Thyroid gland (tissue), 4 donors: ENCODE measurements at places on chromosomes 4 and X. TPM values are rescaled to one million over a fixed set of nuclear protein-coding genes. Genes with fewer than 3 reads are reported as not detected.

The MAGIX gene
- 27.8 TPM for total RNA-seq

The FOXP3 gene
- 0.11 TPM for total RNA-seq

The BEX2 gene
- 91.4 TPM for total RNA-seq

The ADH4 gene
- 2.0 TPM for total RNA-seq

The MAGEC1 gene
- 0.13 TPM for total RNA-seq

The RXFP1 gene
- total RNA-seq, result 3.5 TPM

The C4orf50 gene
- 0.13 TPM for total RNA-seq

The GNRHR gene
- not detected for total RNA-seq

The PAGE2B gene
- total RNA-seq, result not detected

The PIR gene
- 49.9 TPM for total RNA-seq

The PNMA6F gene
- total RNA-seq, result not detected

The SSX2B gene
- total RNA-seq, result 3.5 TPM

The HSD17B11 gene
- 147 TPM for total RNA-seq

DNA sequence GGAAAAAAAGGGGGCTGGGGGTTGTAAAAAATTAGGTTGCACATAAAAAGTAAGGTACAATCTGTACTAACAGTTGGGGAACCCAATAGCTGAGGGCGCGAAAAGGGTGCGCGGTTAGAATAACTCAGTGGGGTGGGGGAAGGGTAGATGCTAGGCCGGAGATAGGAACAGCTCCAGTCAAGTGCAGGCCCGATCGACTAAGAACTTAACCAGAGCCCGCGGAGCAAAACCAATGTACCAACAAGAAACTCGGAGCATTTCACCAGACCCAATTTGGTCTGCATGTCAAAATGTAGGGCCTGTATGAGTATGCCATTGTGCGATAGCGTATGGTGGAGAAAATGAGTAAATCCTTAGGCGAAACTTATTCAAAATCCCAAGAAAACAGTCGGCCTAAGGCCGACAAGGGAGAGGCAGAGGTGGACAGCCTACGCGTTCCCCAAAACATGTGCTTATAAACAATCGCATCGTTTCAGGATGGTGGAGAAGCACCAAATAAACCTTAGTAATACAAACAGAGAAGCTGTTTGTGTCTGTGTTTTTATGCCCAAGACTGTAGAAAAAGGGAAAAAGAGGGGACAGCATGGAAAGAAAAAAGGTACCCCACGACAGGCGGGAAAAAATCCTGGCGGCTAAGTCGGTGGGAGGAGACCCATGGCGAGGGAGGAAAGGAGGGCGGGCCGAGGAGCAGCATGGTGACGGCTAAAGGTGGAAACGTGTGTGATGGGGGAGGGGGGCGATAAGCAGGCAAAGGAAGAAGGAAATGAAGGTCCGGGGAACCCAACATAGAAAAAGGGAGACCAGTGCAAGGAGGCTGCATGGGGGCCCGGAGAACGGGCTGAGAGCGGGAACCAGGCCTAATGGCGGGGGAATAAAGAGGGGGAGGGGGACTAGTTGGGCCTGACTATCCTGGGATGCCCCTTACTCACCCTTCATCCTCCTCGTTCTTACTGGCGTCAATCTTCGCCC lies 990 bp downstream of the HNRNPD start:
- peak overlapping the region; percentile 98 for H3K27ac ChIP-seq
- H3K4me1 ChIP-seq, result peaks cover 27% of the 10 kb centered on the region
- no peaks in the 10 kb centered on the region for H3K36me3 ChIP-seq
- peak overlapping the region; percentile 97 for H3K4me3 ChIP-seq
- peak; percentile 84 for DNase-seq
- no peaks in the 10 kb centered on the region for H3K27me3 ChIP-seq

DNA sequence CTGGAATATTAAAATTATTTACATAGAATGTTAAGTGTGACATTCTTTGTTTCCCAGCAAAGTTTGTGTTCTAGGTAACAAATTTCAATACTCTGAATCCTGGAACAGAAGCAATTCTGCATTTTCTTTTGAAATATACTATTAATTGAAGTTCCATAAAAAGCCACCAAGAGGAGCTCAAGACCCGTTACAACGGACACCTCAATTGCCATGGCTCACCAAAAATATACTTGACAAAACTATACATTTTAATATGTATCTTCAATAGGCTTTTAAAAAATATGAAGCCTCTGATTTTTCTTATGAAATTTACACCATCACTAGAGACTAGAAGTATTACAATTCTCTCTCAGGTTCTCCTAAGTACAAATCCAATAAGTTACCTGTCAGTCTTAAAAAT lies 111.4 kb downstream of the NYX start:
- H3K27me3 ChIP-seq, result no peaks in the 10 kb centered on the region
- H3K36me3 ChIP-seq, result no peaks in the 10 kb centered on the region
- no peaks in the 10 kb centered on the region for H3K4me1 ChIP-seq
- no peak for DNase-seq

GRCh38 chr4:68074397-68074796 lies 55.3 kb downstream of the TMPRSS11F start:
- DNase-seq, result no peak
- no peaks in the 10 kb centered on the region for H3K4me1 ChIP-seq
- no peaks in the 10 kb centered on the region for H3K27me3 ChIP-seq
- no peak overlapping the region for H3K4me3 ChIP-seq

GRCh38 chrX:7280520-7280919 lies 132.6 kb upstream of the PUDP start:
- H3K27me3 ChIP-seq, result no peaks in the 10 kb centered on the region
- H3K36me3 ChIP-seq, result no peaks in the 10 kb centered on the region
- no peak for DNase-seq
- no peak overlapping the region for H3K4me3 ChIP-seq
- H3K27ac ChIP-seq, result no peak overlapping the region

DNA sequence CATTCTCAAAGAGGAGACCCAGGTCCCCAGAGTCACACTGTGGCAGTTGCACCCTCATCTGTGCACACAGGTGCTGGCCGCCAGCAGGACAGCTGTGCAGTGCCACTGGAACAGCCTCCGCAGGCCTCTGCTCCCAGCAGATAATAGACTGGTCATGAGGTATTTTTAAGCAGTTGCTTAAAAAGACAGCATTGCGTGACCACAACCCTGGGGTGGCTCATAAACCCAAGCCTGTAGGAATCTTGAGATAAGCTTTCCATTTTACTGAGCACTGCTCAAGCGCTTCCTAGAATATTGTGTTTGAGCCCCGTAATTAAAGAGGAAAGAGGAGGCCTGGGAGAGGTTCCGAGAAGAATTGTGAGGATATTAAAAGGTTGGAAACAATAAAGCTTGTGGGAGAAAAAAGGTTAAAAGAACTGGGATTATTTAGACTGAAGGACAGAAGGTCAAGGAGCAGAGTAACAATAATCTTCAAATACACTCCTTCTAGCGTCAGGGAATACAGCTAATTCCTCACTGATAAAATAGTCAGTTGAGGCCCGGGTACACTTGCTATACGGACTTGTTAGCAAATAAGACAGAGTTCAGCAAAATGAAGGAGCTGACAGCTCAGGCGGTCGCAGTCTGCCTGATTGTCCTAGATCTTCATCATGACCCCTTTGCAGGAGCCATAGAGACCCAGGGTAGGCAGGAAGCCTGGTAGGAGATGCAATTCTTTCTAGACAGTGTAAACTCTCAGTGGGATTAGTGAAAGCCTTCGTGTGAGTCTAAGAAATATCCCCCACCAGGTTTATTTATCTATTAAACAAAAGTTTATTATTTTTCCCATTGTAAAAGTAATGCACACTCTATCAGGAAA lies 86.2 kb upstream of the KIT start:
- no peak overlapping the region for H3K27ac ChIP-seq
- DNase-seq, result no peak
- no peak overlapping the region for H3K4me3 ChIP-seq
- H3K4me1 ChIP-seq, result no peaks in the 10 kb centered on the region

DNA sequence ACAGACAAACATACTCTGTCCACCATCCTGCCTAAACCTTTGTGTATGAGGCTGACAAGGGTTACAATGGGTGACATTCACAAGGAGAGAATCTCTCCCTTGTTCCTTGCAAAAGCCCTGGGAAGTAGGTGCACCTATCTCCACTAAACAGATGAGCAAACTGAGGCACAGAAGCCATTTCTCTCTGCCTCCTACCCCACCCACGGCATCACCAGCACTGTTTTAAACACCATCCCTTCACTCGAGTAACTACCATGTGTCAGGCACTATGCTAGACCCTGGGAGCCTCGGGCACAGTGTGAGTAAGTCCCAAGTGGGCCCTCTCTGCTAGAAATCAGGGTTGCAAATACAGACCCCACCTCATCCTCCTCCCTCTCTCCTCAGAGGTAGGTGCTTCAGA lies 899 bp downstream of the LYAR start:
- H3K36me3 ChIP-seq, result no peaks in the 10 kb centered on the region
- H3K4me3 ChIP-seq, result no peak overlapping the region
- DNase-seq, result no peak
- no peaks in the 10 kb centered on the region for H3K27me3 ChIP-seq

DNA sequence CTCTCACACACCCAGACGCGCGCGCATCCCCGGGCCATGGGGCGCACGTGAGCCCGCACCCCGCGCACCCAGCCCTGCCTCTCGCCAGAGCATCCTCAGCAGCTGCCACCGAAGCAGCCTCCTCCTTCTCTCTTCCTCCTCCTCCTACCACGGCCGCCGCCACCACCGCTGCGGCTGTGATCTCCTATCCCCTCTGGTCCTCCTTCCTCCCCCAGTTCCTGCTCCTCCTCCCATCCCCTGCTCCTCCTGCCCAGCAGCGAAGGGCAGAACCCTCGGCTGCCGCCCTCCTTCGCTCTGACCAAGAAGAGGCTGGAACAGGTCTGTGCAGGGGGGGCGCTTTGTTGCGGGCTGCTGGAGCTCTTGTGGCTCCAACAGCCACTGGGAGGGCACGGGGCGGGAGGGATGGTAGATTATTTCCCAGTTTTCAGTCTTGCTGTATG lies 148.7 kb upstream of the CHRDL1 start:
- no peaks in the 10 kb centered on the region for H3K27me3 ChIP-seq
- H3K36me3 ChIP-seq, result no peaks in the 10 kb centered on the region
- H3K27ac ChIP-seq, result peak overlapping the region; percentile 84
- H3K4me1 ChIP-seq, result peaks cover 17% of the 10 kb centered on the region
- peak; percentile 79 for DNase-seq

DNA sequence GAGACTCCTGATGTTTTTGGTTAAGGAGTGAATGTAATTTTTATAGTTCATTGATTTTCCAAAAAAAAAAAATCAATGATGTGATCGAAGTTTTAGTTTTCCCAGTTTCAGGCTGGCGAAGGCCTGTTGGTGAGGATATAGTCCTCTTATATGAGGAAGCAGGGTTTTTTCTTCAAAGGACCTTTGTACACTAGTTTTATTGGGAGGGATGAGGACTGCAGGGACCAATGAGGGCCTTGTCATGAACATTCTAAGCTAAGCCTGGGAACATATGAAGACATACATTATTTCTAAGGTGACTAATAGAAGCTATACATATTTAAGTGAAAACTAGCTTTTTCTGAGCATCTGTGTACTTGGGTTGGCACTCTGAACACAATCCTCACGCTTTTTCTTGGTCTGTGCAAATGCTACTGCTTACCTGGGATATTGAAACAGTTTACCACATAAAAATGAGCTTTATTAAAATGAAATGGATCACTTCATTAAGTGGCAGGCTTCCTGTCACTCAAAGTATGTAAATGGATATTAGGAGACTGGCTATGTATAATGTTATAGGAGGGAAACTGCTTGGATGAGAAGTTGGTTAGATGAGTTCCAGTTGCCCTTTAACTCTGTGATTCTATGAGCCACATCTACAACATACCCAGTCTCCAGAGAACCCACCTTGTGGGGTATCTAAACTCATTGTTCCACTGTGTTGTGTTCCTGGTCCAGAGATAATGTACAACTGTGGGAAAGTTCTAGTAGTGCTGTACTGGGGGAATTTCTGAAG lies 43.5 kb downstream of the SLC4A4 start:
- no peaks in the 10 kb centered on the region for H3K27me3 ChIP-seq
- no peak for DNase-seq
- no peak overlapping the region for H3K27ac ChIP-seq
- no peaks in the 10 kb centered on the region for H3K36me3 ChIP-seq

- H3K4me3 ChIP-seq, result no peak overlapping the region
- no peaks in the 10 kb centered on the region for H3K27me3 ChIP-seq
- peaks cover 27% of the 10 kb centered on the region for H3K4me1 ChIP-seq
- H3K36me3 ChIP-seq, result no peaks in the 10 kb centered on the region
Measured at GRCh38 chr4:127210893-127211649, 421.7 kb upstream of the INTU start.

DNA sequence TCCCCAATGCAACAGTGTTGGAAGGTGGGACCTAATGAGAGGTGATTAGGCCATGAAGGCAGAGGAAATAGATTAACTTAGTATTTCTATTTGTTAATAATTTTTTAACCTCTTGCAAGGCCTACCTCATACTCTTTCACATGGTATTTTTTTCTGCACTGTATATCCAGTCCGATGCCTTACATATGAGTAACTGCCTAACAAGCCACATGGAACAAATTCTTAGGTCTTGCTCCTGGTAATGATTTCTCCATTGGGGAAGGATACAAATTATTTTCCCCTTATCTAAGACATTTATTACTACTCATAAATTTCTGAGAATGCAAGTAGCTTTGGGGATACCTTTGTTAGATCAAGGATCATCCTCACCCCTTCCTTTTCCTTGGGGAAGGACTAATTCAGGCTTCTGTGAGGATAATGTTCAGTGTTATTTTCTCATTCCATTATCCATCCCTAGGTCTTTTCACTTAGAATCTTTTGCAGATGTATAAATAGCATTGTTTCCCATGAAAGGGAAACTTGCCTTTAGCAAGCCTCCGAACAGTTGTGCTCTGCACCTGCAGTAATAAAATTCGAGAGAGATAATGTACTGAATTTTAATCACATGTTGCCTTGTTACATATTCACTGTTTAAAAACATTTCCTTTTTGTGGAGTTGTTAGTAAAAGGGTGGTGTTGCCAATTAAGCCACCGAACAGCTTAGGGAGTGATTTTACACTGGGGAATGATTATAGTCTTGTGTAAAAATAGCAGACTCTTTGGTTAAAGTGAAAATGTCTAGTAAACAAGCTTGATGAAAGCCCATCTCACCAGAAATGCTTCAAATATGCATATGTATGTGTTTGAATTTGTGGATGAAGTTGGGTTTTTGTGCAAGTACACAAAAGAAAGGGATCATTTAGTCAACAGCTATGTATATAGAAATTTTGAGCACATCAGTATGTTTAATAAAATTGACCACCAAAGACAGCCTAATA lies 89.9 kb downstream of the CFAP299 start:
- H3K36me3 ChIP-seq, result no peaks in the 10 kb centered on the region
- no peaks in the 10 kb centered on the region for H3K27me3 ChIP-seq
- no peak for DNase-seq
- H3K27ac ChIP-seq, result no peak overlapping the region

GRCh38 chrX:153469811-153470410 lies 465 bp downstream of the HAUS7 start:
- no peak overlapping the region for H3K27ac ChIP-seq
- peak; percentile 43 for DNase-seq
- H3K4me3 ChIP-seq, result peak overlapping the region; percentile 39
- H3K36me3 ChIP-seq, result no peaks in the 10 kb centered on the region
- H3K4me1 ChIP-seq, result peaks cover 11% of the 10 kb centered on the region
- no peaks in the 10 kb centered on the region for H3K27me3 ChIP-seq

GRCh38 chr4:57734104-57734670 lies 624.0 kb upstream of the IGFBP7 start:
- no peaks in the 10 kb centered on the region for H3K27me3 ChIP-seq
- no peaks in the 10 kb centered on the region for H3K36me3 ChIP-seq
- H3K4me1 ChIP-seq, result no peaks in the 10 kb centered on the region
- H3K4me3 ChIP-seq, result no peak overlapping the region
- H3K27ac ChIP-seq, result no peak overlapping the region
- DNase-seq, result no peak

GRCh38 chr4:54539500-54540029 lies 118.2 kb upstream of the KIT start:
- no peaks in the 10 kb centered on the region for H3K36me3 ChIP-seq
- H3K4me1 ChIP-seq, result no peaks in the 10 kb centered on the region
- peak overlapping the region; percentile 25 for H3K4me3 ChIP-seq
- H3K27me3 ChIP-seq, result no peaks in the 10 kb centered on the region

GRCh38 chrX:140064993-140065392 lies 99.7 kb upstream of the CXorf66 start:
- H3K4me3 ChIP-seq, result no peak overlapping the region
- H3K4me1 ChIP-seq, result no peaks in the 10 kb centered on the region
- no peaks in the 10 kb centered on the region for H3K36me3 ChIP-seq
- H3K27me3 ChIP-seq, result no peaks in the 10 kb centered on the region
